ENCODE measurements at places on chromosomes 7 and 10.

- no peak overlapping the region for H3K4me3 ChIP-seq
- no peaks in the 10 kb centered on the region for H3K4me1 ChIP-seq
- DNase-seq: no peak
- peaks cover 41% of the 10 kb centered on the region for H3K27me3 ChIP-seq
- no peaks in the 10 kb centered on the region for H3K36me3 ChIP-seq
Measured at GRCh38 chr10:130923596-130923995, 387.9 kb downstream of the TCERG1L start.

DNA sequence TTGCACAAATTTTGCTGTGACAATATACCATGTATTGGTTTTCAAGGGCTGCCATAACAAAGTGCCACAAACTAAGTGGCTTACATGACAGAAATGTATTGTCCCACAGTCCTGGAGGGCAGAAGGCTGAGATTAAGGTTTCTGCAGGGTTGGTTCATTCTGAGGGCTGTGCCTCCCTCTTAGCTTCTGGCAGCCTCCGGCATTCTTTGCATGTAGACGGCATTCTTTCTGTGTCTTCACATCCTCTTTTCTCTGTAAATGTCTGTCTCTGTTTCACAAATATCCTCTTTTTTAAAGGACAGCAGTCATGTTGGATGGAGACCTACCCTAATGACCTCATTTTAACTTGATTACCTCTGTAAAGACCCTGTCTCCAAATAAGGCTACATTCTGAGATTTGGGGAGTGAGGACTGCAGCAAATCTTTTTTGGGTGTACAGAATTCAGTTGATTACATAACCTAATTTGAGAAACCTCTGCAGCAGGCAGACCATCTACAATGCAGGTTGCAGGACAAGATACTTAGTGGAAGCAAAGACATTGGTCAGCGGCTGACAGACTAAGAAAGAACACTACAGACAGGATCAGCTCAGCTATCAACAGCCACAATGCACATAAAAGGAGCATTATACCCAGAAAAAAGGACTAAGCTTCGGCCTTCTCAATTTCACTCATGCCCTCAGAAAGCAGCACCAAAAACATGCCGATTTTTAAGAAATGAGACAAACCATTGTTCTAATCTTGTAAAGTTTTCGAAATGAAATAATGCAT is 84.6 kb upstream of the FAM3C start:
- no peaks in the 10 kb centered on the region for H3K27me3 ChIP-seq
- peak overlapping the region; percentile 21 for H3K27ac ChIP-seq
- no peak overlapping the region for H3K4me3 ChIP-seq
- H3K36me3 ChIP-seq: no peaks in the 10 kb centered on the region

DNA sequence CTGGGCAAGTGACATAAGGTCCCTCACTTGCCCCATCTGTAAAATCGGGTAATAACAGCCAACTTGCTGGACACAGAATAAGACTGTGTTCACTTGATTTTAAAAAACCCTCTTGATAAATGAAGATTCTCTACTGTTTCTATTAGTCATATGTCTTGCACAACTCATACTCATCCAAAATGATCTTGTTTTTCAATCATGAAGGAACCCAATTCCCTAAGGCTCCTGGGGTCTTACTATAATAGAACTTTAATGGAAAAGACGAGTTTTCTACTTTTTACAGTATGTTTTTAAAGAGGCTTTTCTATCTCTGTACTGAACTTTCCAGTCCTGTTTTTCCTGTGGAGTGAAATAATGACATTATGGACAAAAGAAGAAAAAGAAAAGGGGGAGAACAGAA is 103.8 kb downstream of the ARID5B start:
- H3K4me3 ChIP-seq: no peak overlapping the region
- H3K4me1 ChIP-seq: peaks cover 23% of the 10 kb centered on the region
- no peak for DNase-seq
- H3K27me3 ChIP-seq: no peaks in the 10 kb centered on the region
- H3K27ac ChIP-seq: peak overlapping the region; percentile 59

DNA sequence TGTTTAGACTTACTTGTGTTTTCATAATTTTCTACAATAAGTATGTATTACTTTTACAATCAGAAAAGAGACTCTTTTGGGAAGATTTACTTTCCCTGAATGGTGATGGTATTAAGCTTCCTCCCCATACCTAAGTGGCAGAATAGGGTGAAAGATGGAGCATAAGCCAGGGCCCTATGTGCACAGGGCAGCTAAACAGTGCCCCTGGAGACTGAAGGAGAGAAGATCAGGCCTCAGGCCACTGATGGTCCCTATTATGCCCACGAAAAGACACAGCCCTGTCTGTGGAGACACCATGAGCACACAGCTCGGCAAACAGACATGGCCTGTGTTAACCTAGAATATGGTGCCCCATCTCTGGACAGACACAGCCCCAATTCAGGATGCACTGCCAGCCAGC is 139.4 kb downstream of the OAT start:
- H3K36me3 ChIP-seq: no peaks in the 10 kb centered on the region
- no peak overlapping the region for H3K27ac ChIP-seq
- no peaks in the 10 kb centered on the region for H3K4me1 ChIP-seq
- DNase-seq: no peak
- H3K27me3 ChIP-seq: no peaks in the 10 kb centered on the region

DNA sequence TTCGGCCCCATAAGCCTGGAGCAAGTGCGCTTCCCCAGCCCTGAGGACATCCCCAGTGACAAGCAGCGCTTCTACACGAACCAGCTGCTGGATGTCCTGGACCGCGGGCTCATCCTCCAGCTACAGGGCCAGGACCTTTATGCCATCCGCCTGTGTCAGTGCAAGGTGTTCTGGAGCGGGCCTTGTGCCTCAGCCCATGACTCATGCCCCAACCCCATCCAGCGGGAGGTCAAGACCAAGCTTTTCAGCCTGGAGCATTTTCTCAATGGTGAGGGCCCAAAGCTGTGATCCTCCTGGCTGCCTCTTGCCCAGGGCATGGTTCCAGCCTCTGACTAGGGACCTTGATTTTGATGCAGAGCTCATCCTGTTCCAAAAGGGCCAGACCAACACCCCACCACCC is 10.1 kb downstream of the IRF5 start:
- no peaks in the 10 kb centered on the region for H3K4me1 ChIP-seq
- H3K27me3 ChIP-seq: no peaks in the 10 kb centered on the region
- no peak overlapping the region for H3K4me3 ChIP-seq
- H3K36me3 ChIP-seq: no peaks in the 10 kb centered on the region
- H3K27ac ChIP-seq: no peak overlapping the region
- DNase-seq: no peak

- no peaks in the 10 kb centered on the region for H3K36me3 ChIP-seq
- peak overlapping the region; percentile 69 for H3K4me3 ChIP-seq
- H3K27ac ChIP-seq: peak overlapping the region; percentile 97
- H3K27me3 ChIP-seq: no peaks in the 10 kb centered on the region
Measured at GRCh38 chr7:74481458-74482196, 27.9 kb downstream of the GTF2IRD1 start.

GRCh38 chr7:85384392-85384791 is 197.5 kb upstream of the SEMA3D start:
- no peaks in the 10 kb centered on the region for H3K36me3 ChIP-seq
- no peak overlapping the region for H3K27ac ChIP-seq
- no peaks in the 10 kb centered on the region for H3K4me1 ChIP-seq
- no peak for DNase-seq

DNA sequence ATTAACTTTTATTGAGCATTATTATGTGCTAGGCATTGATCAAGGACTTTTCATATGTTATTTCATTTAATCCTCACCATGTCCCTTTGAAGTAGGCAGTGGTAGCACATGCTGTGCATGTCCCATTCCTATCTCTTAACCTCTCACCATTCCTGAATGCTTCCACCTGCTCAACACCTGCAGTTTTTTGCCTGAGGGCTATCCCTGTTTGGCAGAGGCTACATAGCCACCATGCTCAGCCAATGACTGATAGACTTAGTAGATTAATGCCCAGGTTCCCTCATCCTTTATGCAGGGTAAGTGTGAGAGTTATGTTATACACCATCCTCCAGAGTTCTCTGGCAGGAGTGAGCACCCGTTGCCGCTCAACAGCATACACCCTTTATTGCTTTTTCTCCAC is 387.8 kb downstream of the BBS9 start:
- no peaks in the 10 kb centered on the region for H3K36me3 ChIP-seq
- H3K4me1 ChIP-seq: no peaks in the 10 kb centered on the region
- H3K27ac ChIP-seq: no peak overlapping the region

- H3K4me3 ChIP-seq: no peak overlapping the region
- no peak for DNase-seq
- H3K36me3 ChIP-seq: no peaks in the 10 kb centered on the region
- H3K27ac ChIP-seq: no peak overlapping the region
- H3K4me1 ChIP-seq: peaks cover 47% of the 10 kb centered on the region
Measured at GRCh38 chr10:125694883-125695282, 11.9 kb upstream of the TEX36 start.

DNA sequence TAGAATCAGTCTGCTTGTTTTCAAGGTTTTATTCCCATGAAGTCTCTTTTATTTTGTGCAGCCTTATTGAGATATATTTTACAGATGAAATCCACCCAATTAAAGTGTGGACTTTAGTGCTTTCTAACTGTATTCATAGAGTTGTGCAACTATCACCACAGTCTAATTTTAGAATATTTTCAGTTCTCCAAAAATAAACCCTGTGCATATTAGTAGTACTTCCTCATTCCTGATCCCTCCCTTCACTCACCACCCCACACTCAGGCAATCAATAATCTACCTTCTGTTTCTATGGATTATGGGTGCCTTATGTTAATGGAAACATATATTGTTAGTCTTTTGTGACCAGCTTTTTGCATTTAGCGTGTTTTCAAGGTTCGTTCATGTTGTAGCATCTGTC is 185.7 kb upstream of the TMEM72 start:
- no peak overlapping the region for H3K4me3 ChIP-seq
- DNase-seq: no peak
- H3K27me3 ChIP-seq: no peaks in the 10 kb centered on the region
- no peak overlapping the region for H3K27ac ChIP-seq
- H3K36me3 ChIP-seq: no peaks in the 10 kb centered on the region

DNA sequence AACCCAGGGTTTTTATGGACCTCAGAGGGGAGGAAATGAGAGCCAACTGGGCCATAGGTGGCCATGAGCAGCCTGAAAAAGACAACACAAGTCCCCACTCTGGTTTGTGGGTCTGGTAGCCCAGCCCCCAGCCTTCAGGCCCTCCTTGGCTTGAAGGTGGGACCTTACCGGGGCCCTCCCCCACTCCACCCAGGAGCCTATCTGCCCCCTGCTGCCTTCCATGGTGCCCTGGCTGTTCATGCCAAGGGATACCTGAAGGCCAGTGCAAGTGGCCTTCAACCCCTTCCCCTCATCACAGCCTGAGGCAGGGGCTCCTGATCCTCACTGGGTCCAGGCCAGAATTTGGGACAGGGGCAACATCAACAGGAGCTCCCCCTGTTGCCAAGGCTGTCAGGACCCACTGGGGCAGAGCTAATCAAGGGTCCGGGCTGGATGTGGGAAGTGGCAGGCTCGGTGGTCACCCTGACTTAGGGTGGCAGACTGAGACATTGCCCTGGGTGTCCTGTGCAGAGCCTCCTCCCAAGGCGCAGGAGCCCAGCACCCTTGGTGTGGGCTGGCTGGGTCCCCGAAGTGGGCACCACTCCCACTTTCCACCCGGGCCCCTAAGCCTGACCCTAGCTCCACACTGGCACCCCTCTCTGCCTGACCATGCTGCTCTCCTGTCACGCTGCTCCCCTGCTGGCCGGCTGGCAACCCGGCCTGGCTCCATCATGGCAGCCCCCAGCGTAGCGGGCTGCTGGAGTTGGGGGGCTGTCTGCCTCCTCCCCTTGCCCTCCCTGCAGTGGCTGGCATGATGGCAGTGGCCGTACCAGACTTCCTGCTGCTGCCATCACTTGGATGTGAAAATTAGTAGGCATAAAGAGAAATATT is 6.4 kb downstream of the WDFY4 start:
- H3K27ac ChIP-seq: no peak overlapping the region
- peaks cover 5% of the 10 kb centered on the region for H3K4me1 ChIP-seq
- no peak overlapping the region for H3K4me3 ChIP-seq
- DNase-seq: no peak

GRCh38 chr7:126445991-126446390 is 806.8 kb downstream of the GRM8 start:
- H3K4me1 ChIP-seq: no peaks in the 10 kb centered on the region
- H3K36me3 ChIP-seq: no peaks in the 10 kb centered on the region
- H3K27ac ChIP-seq: no peak overlapping the region
- H3K4me3 ChIP-seq: no peak overlapping the region

Data from esophagus squamous epithelium (tissue), 5 donors.